H1 (cell line): ENCODE measurements at places on chromosomes 2 and 18.

DNA sequence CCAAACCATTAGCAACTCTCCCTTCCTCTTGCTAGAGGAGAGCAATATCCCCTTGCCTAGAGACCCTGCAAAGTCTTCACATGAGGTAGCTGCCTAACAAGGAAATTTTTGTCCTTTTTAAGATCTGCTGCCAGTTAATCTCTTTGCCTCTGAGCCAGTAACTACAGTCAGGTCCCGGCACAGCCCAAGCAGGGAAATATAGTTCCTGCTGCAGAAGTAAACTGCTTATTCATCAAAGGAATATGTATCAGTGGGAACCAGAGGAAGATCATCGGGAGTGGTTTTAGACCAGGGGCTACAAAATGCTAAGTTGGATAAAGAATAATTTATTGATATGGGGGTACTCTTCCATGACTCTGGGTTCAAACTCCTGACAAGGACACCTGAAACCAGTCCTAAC lies 30.6 kb downstream of the CACNB4 start:
- H3K27ac ChIP-seq: no peak overlapping the region
- no peak overlapping the region for H3K4me3 ChIP-seq
- no peaks in the 10 kb centered on the region for H3K36me3 ChIP-seq
- DNase-seq: no peak
- H3K27me3 ChIP-seq: no peaks in the 10 kb centered on the region
- H3K4me1 ChIP-seq: 0 out of 2 replicates have a peak, but pooled peaks cover 1% of the 10 kb centered on the region

DNA sequence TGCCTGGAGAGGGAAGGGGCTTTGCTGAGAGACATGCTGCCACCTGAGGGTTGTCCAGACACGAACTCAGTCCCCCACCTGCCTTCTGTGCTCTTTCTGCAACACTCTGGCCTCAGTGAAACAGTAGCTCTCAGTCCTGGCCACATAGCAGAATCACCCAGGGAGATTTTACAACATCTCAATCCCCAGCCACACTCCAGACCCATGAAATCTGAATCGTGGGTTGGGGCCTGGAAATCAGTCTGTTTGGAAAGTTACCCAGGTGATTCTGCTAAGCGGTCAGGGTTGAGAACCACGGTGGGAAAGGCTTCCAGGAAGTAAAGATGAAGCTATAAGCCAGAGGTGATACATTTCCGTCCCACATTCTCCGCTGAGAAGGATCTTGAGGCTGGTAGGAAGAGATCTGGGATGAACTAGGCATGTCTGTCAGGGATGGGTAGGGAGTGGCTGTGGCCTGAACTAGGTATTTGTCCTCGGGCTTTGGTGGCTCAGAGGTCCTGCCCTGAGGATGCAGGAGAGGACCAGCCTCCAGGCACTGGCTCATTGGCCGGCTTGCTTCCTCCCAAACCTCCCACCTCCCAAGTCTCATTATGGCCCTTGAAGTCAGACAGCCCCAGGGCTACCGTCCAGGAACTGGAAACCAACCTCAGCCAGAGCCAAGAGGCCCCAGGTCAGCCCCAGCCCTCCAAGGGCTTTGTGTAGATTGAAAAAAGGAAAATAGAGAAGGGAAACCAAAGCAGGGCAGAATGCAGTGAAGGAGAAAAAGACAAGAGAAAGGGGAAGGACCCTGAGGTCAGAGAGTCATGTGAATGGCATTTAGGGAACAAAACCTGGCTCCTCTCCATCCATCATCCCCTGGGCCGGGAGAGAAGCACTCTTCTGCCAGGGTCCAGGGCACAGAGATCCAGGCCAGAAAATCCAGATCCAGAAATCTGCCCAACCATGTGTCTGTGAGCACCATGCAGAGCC lies 119.6 kb downstream of the ZFP36L2 start:
- H3K27me3 ChIP-seq: no peaks in the 10 kb centered on the region; the same call in 1 of the 2 replicates
- no peak for DNase-seq
- H3K4me3 ChIP-seq: no peak overlapping the region
- H3K4me1 ChIP-seq: peaks cover 4% of the 10 kb centered on the region; the same call in 1 of the 2 replicates

DNA sequence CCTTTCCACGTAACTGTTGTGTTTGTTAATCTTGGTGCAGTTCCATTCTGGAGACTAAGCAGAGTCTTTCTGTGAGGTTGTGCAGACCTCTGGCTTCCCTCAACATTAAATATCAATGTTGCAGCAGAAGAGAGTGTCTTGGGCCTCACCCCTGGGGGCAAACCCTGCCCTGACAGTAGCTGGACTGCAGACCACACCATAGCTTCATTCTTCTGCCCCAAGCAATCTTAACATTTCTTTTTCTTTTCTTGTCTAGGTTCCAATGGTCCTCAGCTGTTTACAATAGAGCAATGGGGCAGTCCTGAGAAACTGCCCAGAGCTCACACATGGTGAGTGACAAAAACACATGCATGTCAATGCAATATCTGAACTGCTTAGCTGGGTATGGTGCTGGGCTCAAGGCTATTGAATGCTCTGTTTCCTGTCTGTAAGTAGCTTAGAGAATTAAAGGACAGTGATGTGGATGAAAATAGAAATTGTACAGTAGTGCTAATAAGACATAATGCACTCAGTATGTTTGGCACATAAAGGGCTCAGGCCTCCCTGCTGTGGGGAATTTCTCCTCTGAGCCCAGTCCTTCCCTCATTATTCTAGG lies 237.6 kb downstream of the ALPK2 start:
- H3K36me3 ChIP-seq: peaks cover 36% of the 10 kb centered on the region
- H3K4me1 ChIP-seq: no peaks in the 10 kb centered on the region
- no peaks in the 10 kb centered on the region for H3K27me3 ChIP-seq
- H3K4me3 ChIP-seq: no peak overlapping the region
- DNase-seq: no peak

DNA sequence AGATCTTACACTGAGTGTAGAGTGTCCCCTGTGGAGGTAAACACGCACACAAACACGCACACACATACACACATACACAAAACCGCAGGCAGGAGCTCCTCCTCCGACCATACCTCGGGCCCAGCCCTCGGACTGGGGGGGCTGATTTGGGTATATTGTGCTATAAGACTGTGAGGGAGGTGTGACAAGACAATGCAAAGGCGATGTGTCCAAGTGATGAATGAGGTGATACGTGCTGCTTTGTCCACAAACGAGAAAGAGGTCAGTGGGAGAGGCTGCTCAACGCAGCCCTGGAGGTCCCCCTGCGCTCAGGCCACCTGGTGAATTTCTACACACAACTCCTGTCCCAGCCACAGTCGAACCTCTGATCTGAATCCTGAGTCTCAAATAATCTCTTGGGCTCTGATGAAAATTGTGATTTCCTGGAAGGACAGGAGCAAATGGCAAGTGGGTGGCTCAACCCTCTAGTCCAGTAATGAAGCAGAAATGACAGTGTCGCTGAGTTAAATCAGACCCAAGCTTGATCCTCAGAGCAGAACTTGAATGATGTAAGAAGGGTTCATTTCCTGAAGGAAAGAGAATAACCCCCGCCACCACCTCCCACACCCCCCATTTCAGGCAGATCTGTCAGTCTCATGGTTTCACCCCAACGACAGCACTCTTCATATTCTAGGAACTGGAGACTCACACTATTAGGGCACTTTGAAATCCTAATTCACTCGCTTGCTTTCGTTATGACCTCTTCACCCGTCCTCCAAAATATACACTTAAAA lies 48.9 kb upstream of the ASXL2 start:
- H3K4me3 ChIP-seq: no peak overlapping the region
- no peak for DNase-seq
- H3K27ac ChIP-seq: 0 out of 2 replicates have a peak overlapping the region, but pooled peaks have one; percentile 7
- peaks cover 3% of the 10 kb centered on the region; the same call in 1 of the 2 replicates for H3K36me3 ChIP-seq
- H3K27me3 ChIP-seq: no peaks in the 10 kb centered on the region

DNA sequence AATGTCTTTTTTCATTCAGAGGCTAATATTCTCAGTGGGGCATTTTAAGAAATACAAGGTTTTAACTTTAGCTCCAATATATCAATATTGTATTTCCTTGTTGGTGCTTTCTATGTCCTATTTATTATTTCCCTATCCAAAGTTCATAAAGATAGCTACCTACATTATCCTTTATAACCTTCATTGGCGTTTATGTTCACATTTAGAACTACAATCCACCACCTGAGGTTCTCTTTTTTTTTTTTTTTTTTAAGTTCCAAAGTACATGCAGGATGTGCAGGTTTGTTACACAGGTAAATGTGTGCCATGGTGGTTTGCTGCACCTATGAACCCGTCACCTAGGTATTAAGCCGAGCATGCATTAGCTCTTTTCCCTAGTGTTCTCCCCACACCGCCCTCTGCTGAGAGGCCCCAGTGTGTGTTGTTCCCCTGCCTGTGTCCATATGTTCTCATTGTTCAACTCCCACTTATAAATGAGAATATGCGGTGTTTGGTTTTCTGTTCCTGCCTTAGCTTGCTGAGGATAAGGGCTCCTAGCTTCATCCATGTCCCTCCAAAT lies 694.6 kb downstream of the SUCLG1 start:
- no peak for DNase-seq
- H3K27me3 ChIP-seq: no peaks in the 10 kb centered on the region
- no peak overlapping the region for H3K27ac ChIP-seq
- H3K36me3 ChIP-seq: no peaks in the 10 kb centered on the region

DNA sequence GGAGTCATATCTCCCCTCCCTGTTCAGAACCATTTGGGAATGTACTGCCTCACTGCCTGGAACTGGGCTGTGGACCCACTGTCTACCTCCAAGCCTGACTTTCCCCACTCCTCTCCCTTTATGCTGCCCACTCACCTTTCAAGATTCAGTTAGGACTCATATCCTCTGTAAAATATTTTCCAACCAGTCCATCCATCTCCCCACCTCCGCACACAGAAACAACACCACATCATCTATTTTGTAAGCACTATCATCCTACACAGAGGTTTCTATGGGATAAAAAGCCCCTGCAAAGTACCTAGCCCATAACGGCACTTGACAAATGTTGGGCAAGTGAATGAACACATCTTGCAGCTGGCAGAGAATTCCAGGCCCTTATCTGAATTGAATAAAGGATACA lies 250.8 kb downstream of the ANAPC1 start:
- H3K4me1 ChIP-seq: no peaks in the 10 kb centered on the region
- no peak overlapping the region for H3K27ac ChIP-seq
- no peaks in the 10 kb centered on the region for H3K27me3 ChIP-seq
- DNase-seq: no peak
